ENCODE measurements at places on chromosomes 5 and 9.
A peak's percentile ranks its signal among the peaks of the same experiment; 100 is the strongest.

- no peak for DNase-seq
Measured at GRCh38 chr9:115127191-115127817, 9.3 kb upstream of the TNC start.

GRCh38 chr9:7823651-7824050 is 24.1 kb upstream of the DMAC1 start:
- no peak for DNase-seq

DNA sequence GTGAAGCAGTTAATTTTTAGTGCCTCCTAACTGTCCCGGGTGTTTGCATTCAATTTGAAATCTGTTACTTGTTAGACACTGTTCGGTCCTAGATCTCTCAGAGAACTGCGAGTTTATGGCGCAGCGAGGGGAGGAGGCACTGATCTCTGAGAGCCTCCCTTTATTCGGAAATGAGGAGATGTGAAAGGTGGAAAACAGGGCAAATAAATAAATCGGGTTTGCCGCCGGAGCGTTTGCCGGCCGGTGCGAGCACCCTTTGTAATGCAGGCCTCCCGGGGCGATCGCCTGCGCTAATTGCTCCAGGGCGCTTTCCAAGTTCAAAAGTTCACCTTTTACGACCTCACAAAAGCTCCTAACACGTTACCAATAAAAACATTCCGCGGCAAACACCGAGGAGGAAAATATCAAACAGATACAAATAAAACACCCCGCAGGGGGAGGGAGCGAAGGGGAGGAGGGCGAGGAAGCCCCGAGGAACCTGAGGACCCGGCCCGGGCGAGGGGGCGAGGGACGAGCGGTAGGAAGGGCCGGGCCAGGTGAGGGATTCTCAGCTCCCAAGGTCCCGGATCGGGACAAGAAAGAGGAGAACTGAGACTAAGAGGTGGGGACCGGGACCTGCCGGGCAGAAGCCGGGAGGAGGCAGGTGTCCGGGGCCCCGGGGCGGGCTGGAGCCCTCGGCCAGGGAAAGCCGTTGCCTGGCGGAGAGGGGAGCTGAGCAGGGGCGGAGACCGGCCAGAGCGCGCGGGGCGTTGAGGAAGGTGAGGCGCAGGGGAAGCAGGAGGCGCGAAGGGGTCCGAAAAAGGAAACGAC is 1.4 kb downstream of the NR6A1 start:
- no peak for DNase-seq

DNA sequence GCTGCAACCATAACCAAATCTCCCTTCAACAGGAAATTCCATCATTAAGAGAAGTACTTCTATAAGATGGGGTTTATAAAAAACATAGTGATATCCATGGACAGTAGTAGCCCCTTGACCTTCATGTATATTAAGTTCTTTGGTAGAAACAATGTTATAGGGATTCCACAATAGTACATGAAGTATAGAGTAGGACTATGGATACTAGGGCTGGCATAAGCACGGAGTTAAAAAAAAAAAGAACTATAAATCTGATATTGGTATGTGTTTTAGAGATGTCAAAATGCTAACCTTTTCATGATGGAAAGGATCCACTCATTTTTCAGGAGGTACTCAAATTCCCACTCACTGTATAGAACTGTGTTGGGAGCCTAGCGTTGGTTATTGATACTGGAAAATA is 337.6 kb downstream of the FGF10 start:
- no peak for DNase-seq

DNA sequence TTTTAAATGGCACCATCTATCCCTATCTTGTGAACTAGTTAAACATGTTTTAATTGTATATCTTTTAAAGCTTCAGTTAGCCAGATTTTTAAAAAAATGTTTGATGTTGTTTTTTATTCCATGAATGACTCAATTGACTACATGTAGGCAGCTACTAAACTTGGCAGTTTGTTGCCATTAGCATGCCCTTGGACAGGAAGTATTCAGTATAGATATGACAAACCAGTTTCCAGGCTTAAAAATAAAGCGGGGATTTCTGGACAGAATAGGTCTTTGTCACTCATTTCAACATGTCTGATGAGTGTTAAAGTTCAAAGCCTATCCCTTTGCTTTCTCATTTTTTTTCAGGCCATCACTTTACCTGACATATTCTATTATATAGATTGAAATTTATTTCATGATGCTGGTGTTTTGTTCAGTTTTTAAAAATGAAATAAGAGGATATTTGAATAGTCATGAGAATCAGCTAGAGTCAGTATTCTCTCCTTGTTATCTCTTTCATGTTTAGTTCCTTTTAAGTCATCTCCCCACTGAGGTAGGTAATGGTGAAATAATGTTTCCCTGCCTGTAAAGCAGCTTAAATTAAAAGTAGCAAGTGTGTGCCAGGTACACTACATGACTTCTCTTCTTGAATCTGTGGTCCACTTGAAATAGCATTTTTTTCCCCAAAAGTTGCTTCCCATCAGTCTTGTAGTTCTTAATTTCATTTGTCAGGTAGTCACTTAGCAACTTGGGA is 11.9 kb downstream of the TNFAIP8 start:
- DNase-seq = no peak

DNA sequence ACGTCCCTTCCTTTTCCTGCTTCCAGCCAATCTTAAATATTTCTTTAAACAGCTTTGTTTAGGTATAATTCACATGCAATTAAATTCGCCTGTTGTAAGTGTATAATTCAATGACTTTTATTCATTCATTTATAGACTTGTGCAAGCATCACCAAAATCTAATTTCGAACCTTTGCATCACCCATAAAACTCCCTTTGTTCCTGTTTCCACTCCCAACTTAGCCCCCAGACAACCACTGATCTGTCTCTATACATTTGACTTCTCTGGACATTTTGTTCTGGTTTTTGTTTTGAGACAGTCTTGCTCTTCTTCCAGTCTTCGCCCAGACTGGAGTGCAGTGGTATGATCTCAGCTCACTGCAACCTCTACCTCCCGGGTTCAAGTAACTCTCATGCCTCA is 71.5 kb downstream of the NR6A1 start:
- no peak for DNase-seq

- DNase-seq = no peak
Measured at GRCh38 chr5:167413506-167413905, 877.9 kb upstream of the WWC1 start.

DNA sequence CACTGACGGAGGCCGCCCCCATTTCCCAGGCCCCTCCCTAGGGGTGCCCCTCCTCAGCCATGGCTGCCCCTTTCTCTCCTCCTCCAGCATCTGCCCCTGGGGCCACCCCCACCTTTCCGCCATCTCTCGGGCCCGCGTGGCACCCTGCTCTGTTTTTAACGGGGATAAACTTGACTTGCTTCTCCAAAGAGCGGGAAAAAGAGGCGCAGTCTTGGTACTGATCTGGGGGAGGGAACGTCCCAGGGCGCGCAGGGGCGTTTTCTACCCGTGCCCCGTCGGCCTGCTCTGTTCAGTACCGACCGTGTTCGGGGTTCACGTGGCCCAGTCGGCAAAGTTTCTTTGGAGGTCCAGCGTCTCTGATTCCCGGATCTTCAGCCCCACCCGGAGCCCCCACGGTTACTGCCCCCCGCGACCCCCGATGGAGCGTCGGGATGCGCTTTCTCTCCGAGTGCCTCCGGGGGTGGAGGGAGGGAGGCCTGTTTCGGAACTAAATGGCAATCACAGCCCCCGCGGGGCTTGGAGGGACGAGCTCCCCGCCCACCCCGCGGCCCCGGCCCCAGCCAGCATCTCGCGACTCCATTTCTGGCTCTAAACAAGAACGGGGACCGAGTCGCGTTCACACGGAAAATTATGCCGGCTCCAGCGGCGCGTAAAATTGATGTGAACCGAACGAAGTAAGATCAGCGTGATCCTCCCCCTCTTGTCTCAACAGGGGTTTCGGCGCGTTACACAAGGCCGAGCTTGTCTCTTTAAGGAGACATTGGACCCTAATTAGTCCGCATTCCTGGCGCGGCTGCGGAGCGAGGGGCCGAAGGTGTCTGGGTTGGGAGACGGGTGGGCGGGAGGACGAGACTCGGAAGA is 1.1 kb upstream of the TLE4 start:
- no peak for DNase-seq

DNA sequence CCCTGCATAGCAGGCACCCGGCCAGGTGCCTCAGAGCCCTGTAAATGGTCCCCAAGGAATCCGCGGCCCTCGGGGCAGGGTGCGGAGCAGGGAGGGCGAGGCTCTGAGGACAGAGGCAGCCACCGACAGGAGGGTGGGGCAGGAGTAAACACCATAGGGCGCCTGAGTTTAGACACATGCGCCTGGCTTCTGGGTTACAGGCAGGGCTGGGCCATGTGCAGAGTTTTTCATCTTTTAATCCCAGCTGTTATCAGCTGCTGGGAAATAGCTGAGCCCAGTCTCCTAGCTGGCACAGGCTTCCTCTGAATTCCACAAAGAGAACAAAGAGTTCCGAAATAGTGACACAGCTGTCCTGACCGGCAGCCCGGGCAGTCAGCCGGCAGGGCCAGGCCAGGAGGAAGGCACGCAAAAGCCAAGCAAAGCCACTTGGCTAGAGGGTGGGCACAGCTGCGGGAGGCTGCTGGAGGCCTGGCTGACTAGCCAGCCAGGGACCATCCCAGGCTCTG is 98.9 kb upstream of the PHYKPL start:
- DNase-seq = peak; percentile 94

DNA sequence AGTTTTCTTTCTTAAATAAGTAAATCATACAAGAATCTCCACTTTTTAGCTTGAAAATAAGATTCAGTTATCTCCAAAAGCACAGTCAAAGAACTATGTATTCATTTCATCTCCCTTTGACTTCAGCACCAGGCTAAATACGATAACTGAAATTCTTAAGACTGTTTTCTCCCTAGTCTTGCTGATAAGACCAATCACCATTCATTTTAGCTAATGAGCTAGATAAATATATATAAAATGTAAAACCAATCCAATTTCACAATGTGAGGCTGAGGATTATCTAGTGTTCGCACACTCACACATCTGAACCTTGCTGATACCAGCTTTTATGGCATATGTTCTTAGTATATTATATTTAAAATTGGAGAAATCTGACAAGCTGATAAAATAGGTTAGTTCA is 17.3 kb upstream of the ZNF622 start:
- DNase-seq = no peak

DNA sequence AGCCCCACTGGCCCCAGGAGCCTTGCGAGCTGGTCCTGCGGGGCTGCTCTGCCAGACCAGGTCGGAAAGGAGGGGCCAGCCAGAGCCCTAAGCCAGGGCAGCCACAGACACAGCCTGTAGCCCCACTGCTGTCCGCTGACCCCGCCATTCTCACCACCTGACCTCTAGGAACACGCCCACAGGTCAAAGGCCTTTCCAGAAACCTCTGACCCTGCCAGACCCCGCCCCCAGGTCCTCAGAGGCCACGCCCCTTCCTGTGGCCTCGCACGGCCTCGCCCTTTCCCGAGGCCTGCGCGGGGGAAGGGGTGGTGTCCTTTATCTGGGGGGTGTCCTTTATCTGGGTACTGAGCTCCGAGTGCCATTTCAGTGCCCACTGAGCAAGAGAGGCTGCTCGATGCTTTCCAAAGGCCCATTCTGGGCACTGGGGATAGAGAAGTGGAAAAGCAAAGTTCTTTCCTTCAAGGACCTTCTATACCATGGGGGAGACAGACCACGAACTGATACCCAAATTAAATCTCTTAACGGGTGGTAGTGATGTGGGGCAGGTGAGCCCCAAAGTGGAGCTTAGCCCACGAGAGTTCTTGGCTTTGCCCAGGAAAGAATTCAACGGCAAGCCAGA is 46.5 kb downstream of the P4HA2 start:
- DNase-seq = no peak

- DNase-seq = no peak
Measured at GRCh38 chr5:50726475-50727148, 60.2 kb downstream of the PARP8 start.

- no peak for DNase-seq
Measured at GRCh38 chr9:126860757-126861466, 473 bp downstream of the ZBTB34 start.

- no peak for DNase-seq
Measured at GRCh38 chr9:31142456-31142855, 1242.0 kb upstream of the ACO1 start.

GRCh38 chr9:137150617-137151457 is 11.9 kb downstream of the GRIN1 start:
- DNase-seq = no peak

Data from globus pallidus (tissue), 1 donor.